ENCODE measurements at places on chromosomes 6 and 20.

GRCh38 chr20:43584448-43585136 is 6.1 kb upstream of the IFT52 start:
- DNase-seq: no peak

DNA sequence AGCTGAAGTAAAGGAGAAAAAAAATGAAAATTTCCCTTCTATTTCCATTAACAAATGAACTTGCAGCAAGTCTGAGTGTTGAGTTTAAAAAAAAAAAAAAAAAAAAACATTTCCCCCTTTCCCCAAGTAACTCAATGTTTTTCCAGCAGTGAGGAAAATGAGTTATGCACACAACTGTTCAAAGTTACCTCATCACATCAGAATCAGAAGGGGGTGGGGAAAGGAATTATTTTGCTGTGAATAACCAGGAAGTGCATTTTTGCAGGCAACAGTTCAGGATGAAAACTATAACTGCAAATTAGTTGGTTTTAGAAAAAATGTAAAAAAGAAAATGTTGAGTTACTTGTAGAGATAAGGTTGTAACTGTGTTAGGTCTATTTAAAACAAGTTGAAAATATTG is 568.9 kb upstream of the CITED2 start:
- DNase-seq: no peak

- DNase-seq: no peak
Observed at GRCh38 chr20:31868853-31869672, 1.3 kb downstream of the DUSP15 start.

- no peak for DNase-seq
Observed at GRCh38 chr6:160071805-160072690, 49.6 kb upstream of the SLC22A1 start.

GRCh38 chr20:44642203-44643153 is 9.0 kb downstream of the ADA start:
- DNase-seq: no peak

- DNase-seq: no peak
Observed at GRCh38 chr20:40965671-40966070, 63.0 kb upstream of the TOP1 start.

DNA sequence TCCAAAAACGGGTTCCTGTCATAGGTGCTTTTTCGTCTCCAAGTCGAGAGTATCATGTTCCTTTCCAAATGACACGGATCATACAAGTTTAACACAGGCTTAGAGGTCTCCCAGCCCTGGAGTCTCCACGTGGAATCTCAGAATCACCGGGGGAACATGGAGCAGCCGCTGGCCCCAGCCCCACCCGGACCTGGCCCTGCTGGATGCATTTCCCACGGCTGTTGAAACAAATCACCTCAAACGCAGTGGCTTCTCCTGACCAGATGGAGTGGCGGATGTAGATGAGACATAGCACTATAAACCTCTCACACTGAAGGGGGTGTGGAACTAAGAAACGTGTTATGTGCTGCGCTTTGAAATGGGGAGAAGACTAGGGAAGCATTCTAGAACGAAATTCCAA is 70.0 kb upstream of the FRMD1 start:
- DNase-seq: no peak

Measured in stimulated activated CD8-positive, alpha-beta memory T cell treated with anti-CD3 and anti-CD28 coated beads, Interleukin-4, amount 100 ng/mL, for 1 hour (primary cell).